ENCODE measurements at places on chromosomes 1 and 21. TPM values are rescaled to one million over a fixed set of nuclear protein-coding genes. Genes with fewer than 3 reads are reported as not detected.

TTC22 gene
- 3.1 TPM for total RNA-seq

DNA sequence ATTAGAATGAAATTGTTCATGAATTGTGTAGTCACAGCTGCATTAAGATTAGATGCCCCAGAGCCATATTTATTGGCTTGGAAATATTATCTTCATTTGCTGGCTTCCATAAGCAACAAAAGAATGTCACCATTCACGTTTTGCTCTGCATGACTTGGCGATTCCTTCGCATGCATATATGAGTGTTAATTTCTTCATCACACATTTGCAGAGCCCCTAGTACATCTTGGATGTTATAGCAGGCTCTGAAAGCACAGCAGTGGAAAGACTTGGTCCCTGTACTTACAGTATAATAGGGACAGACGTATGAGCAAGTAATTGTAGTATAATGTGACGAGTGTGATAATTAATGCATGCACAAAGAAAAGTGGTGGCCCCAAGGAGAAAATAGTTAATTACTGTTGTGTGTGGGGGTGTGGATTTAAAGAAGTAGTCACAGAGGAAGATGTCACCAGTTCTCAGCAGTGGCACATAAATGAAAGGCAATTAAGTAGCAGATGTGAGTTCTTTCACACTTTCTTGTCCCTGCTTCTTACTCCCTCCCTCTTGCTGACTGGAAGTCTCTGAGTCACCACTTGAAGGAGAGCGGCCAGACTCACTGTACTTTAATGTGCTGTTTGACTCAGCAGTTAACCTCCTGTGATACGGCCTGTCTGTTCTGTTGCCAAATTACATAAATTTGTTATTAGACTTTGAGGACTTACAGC is 21.0 kb downstream of the S100A10 start:
- H3K27ac ChIP-seq: peak overlapping the region; percentile 25
- peak overlapping the region; percentile 26 for H3K4me3 ChIP-seq

- H3K4me1 ChIP-seq: peaks cover 20% of the 10 kb centered on the region
- H3K27me3 ChIP-seq: no peaks in the 10 kb centered on the region
- H3K4me3 ChIP-seq: no peak overlapping the region
- DNase-seq: no peak
- no peaks in the 10 kb centered on the region for H3K36me3 ChIP-seq
Observed at GRCh38 chr1:91897016-91897415, 11.1 kb upstream of the TGFBR3 start.

- peaks cover under 1% of the 10 kb centered on the region for H3K4me1 ChIP-seq
- H3K27me3 ChIP-seq: no peaks in the 10 kb centered on the region
- no peak overlapping the region for H3K4me3 ChIP-seq
- no peak overlapping the region for H3K27ac ChIP-seq
- no peaks in the 10 kb centered on the region for H3K36me3 ChIP-seq
Observed at GRCh38 chr21:7933923-7934322, 2587.5 kb upstream of the TPTE start.

- peaks cover 44% of the 10 kb centered on the region for H3K27me3 ChIP-seq
- H3K36me3 ChIP-seq: no peaks in the 10 kb centered on the region
- no peak overlapping the region for H3K27ac ChIP-seq
- no peak overlapping the region for H3K4me3 ChIP-seq
- DNase-seq: no peak
- H3K4me1 ChIP-seq: no peaks in the 10 kb centered on the region
Observed at GRCh38 chr1:38336961-38337360, 290.4 kb upstream of the POU3F1 start.

All from MCF 10A (cell line).